Iris pigment epithelial cell (primary cell): ENCODE measurements at places on chromosomes 4 and X.

GRCh38 chrX:17740137-17741122 lies 3.1 kb downstream of the SCML1 start:
- no peak for DNase-seq

DNA sequence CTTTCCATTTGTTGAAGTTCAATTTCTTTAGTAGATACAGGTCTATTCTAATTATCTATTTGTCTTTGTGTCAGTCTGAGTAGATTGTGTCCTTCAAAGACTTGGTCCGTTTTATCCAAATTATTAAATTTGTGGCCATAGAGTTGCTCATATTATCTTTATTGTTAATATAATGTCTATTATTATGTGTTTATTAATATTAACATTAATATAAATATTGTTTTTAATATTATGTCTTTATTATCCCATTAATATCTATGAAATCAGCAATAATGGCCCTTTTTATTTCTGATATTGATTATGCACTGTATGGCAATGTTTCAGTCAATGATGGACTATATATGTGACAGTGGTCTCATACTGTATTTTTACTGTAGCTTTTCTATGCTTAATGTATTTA lies 2067.3 kb upstream of the AGA start:
- DNase-seq = no peak

GRCh38 chr4:5812506-5813229 lies 80.2 kb downstream of the CRMP1 start:
- peak; percentile 72 for DNase-seq

GRCh38 chr4:102341201-102341600 lies 4.1 kb downstream of the SLC39A8 start:
- DNase-seq = no peak

GRCh38 chr4:2935762-2936743 lies 27.2 kb downstream of the NOP14 start:
- DNase-seq = peak; percentile 86

GRCh38 chr4:150217192-150217591 lies 138.9 kb downstream of the DCLK2 start:
- peak; percentile 84 for DNase-seq

GRCh38 chrX:117429501-117429900 lies 687.1 kb downstream of the KLHL13 start:
- DNase-seq = no peak

- no peak for DNase-seq
These were observed 12.5 kb upstream of the PPARGC1A start for GRCh38 chr4:23902222-23902804.

DNA sequence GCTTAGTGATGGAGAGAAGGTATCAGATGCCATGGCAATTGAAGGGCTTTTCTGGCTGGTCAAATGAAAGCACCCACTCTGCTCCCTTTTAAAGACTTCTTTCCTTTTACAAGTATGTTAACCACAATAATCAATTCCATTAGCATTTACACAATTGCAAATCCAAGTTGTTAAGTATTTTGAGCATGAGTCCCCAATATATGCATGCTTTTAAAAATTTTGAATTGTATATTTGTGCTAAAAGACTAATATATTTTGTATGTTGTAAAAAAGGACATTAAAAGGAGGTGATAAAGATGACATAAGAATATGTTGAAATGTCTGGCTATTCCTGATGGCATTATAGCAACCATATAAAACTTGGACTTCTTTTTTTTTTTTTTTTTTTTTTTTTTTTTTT lies 639.9 kb upstream of the CPEB2 start:
- DNase-seq = no peak

DNA sequence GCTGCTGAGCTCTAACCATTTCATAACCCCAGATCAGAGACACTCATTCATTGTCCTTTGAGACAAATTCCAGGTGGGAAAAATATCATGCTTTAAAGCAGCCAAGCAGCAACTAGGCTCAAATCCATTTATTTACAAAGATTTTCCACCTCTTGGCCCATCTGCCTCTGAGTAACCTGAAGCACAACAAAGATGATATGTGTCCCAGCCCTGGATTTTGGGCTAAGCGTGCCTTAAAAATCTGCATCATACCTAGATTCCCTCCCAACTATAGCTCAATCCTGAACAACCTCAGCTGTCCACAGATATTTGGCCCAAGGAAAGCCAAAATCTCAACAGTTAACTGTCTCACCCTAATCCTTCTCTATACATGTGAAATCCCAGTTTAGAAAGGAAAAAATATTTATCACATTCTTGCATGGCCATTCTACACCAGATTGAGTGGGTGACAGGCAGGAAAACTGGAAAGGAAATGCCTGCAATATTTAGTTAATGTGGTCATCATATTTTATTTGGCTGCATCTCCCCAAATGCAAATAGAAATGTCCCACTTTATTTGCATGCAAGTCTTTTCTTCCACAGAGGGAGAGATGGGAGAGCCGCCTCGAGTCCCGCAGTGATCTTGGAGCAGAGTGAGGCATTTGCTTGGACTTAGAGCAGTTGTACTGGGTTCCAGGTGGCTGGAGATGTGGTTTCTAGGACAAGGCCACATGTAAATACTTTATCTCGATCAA lies 146.4 kb upstream of the EOLA2 start:
- DNase-seq = peak; percentile 68

DNA sequence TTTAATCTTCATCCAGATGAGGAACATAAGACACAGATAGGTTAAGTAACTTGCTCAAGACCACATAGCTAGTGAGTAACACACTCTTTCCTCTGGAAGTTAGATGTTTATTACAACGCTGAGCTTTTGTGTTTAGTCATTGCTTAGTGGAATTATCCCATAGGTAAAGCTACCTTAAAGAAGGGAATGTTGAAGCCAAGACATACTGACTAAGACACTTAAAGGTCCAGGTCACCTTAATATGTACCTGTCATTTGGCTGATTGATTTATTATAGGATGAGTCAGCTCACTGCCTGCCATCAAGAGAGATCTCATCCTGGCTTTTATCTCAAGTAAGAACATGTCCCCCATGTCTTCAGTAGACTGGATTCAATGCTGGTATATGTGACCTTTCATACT lies 53.4 kb downstream of the KDR start:
- peak; percentile 26 for DNase-seq

GRCh38 chrX:28124416-28124815 lies 143.2 kb upstream of the DCAF8L1 start:
- no peak for DNase-seq

DNA sequence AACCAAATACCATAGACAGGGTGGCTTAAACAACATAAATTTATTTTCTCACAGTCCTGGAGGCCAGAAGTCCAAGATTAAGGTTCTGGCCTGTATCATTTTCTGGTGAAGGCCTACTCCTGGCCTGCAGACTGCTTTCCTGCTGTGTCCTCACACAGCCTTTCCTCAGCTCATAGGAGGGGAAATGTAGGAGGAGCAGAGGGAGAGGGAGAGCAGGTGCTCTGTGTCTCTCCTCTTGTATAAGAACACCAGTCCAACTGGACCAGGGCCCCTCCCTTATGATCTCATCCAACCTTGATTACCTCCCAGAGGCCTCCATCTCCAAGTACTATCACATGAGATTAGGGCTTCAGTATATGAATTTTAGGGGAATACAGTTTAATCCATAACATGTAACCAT lies 34.3 kb downstream of the RAPGEF2 start:
- no peak for DNase-seq

DNA sequence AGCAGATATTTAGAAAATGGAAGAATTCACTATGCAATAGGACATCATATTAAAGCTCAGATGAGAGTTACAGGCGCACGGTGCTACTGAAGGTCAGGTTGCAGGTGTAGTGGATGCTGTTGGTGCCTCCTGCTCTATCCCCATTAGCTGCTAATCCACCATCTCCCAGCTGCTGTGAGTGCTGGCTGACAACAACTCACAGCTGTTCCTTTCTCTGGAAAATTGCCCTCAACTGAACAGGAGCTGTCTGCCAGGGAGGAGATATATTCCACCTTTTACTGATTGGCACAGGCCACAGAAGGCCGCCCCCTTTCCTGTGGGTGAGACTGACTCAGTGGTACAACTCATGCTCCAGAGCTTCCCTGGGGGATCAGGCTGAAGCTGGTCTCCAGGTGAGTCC lies 48.7 kb downstream of the UCHL1 start:
- DNase-seq = no peak
